ENCODE measurements at places on chromosomes 16 and 17.

- DNase-seq, result no peak
These were observed 9.9 kb downstream of the TBX4 start for GRCh38 chr17:61461967-61462718.

- no peak for DNase-seq
These were observed 290.4 kb upstream of the MON1B start for GRCh38 chr16:76900285-76901263.

- no peak for DNase-seq
These were observed 244.9 kb downstream of the STX8 start for GRCh38 chr17:9330611-9331271.

GRCh38 chr17:44061446-44061845, 5.0 kb downstream of the LSM12 start:
- DNase-seq, result no peak

- DNase-seq, result no peak
These were observed 82.1 kb downstream of the CCT6B start for GRCh38 chr17:34879146-34879545.

DNA sequence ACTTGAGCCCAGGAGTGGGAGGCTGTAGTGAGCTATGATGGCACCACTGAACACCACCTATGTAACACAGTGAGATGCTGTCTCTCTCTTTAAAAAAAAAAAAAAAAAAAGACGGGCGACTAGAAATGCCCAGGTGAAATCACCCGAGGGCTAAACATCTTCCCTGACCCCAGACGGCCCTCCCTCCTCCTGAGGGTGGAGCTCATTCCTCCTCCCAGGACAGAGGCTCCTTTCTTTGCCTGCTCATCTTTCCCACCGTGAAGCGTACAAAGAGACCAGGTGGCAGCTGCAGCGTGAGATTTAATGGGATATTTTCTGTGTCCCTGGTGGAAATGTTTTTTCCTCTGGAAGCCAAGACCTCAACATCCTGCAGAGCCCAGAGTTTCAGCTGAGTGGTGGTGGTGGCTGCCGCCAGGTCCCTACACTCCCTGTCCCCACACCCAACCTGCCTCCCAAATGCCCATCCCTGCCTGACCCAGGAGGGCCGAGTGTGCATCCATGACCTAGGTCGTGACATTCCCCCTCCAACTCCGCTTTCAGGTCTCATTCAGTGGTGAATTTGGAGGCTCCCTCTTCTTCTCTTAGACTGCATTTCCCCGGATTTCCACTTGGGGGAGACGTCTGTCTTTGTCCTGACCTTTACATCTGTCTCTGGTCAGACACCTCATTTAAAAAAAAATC, 14.4 kb upstream of the GPRC5B start:
- DNase-seq, result no peak

- no peak for DNase-seq
These were observed 491 bp downstream of the GAS7 start for GRCh38 chr17:10197721-10198508.

DNA sequence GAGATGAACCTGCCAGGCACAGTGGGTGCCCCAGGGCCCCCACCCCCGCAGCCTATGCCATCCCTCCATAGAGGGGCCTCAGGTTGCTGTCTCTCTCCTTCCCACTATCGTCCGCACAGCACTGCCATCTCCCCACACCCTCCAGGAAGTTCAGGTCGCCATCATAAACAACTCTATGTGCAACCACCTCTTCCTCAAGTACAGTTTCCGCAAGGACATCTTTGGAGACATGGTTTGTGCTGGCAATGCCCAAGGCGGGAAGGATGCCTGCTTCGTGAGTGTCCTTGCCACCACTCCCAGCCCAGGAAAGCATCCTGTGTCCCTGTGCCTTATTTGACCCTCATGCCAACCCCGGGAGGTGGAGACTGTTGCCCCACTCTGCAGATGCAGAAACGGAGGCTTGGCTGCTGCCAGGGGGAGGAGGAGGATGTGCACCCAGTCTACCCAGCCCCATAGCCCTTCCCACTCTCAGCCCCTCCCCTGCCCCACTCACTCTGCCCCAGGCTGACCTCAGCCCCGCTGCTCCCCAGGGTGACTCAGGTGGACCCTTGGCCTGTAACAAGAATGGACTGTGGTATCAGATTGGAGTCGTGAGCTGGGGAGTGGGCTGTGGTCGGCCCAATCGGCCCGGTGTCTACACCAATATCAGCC, 3.9 kb downstream of the PRSS21 start:
- DNase-seq, result no peak

DNA sequence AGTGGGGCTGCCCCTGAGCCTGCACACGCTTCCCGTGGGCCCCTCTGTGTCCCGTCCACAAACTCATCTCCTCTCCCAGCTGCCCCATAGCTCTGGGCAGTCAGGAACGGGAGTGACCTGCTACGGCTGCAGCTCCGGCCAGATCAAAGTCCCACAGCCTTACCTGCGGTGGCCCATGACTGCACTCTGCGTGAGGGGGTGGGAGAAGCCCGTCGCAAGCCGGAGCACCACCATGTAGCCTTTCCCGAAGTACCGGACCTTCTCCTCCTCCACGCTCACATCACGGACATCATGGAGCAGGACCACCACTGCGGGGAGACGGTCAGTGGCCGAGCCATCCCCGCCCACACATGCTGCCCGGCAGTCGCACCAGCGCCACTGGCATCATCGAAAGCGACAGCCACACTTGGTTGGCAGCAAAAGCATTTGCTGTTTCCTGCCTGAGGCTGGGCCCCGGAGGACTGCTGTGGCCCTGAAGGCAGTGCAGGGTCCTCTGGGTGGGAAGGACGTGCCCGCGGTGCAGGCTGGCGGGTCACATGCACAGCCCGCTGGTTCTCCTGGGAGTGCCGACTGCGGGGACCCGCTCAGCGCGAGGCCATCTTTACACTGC, 6.2 kb downstream of the CYBC1 start:
- DNase-seq, result no peak

GRCh38 chr16:26599785-26600104, 467.0 kb upstream of the C16orf82 start:
- DNase-seq, result no peak

- DNase-seq, result no peak
These were observed 4.8 kb downstream of the GSE1 start for GRCh38 chr16:85617948-85618347.

- no peak for DNase-seq
These were observed 5.4 kb downstream of the RECQL5 start for GRCh38 chr17:75661531-75661930.

GRCh38 chr17:71257096-71257495, 863.7 kb upstream of the SOX9 start:
- no peak for DNase-seq

- DNase-seq, result no peak
These were observed 19.6 kb upstream of the CEP20 start for GRCh38 chr16:15907863-15908478.

DNA sequence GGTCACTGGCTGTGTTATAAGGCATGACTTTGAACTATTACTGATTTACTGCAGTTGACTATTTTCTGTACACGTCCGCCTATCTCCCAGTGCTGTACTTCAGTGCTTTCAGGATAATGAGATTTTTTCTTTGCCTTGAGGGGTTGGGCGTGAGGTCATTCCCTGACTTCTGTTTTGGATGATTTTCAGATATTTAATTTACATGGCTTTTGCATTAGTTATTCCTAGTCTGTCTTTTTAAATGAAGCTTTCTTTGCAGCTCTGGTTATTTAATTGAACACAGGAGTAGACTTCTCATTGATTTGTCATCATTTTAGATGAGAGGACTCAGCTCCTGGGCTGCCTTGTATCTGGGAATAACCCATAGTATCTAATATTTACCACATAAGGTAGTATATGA, 23.7 kb downstream of the WIPF2 start:
- no peak for DNase-seq

GRCh38 chr16:56828647-56829046, 36.4 kb upstream of the SLC12A3 start:
- DNase-seq, result no peak

DNA sequence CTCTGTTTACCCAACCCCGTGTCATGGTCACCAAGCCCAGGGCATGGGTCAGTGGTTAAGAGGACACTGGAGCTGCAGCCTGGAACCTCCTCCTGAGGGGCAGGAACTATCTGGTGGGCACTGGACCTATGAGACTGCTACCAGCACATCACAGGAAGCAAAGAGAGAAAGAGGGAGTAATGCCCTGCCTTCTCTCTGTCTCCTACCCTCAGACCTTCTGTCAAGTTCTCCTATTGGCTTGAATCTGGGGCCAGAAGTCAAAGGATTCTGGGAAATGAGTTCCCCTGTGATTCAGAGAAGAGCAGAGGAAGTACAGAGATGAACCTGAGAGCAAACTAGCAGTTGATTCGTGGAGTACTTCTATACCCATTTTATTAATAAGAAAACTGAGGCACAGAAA, 123.0 kb upstream of the GNAO1 start:
- DNase-seq, result no peak

DNA sequence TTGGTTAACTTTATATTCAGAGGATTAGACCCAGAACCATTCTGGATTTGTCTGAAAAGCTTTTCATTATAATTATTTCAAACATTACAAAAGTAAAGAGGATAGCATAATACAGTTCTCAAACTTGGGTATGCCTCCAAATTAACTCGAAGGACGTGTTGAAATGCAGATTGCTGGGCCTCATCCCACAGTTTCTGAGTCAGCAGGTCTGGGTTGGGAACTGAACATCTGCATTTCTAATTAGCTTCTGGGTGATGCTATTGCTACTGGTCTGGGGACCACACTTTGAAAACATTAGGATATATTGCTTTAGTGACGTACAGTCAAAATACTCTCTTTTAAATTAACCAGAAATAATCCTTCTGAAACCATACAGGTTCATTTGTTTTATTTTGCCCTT, 10.0 kb downstream of the TPPP3 start:
- DNase-seq, result no peak

DNA sequence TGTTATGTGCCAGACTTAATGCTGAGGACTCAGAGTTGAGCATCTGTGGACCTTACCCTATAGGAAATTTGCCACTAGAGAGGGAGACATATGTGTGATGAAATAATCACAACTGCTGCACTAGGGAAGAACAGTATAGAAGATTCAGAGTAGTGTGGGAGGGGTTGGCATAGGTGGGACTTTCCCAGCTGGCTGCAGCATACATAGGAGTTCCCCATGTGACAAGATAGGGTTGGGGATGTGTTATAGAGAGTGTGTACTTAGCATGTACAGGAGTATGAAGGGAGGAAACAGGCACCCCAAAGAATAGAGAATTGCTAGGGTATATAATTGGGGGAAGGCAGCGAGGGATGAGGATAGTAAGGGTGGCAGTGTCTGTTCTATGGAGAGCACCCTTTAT, 2.9 kb downstream of the NUP93 start:
- DNase-seq, result no peak

DNA sequence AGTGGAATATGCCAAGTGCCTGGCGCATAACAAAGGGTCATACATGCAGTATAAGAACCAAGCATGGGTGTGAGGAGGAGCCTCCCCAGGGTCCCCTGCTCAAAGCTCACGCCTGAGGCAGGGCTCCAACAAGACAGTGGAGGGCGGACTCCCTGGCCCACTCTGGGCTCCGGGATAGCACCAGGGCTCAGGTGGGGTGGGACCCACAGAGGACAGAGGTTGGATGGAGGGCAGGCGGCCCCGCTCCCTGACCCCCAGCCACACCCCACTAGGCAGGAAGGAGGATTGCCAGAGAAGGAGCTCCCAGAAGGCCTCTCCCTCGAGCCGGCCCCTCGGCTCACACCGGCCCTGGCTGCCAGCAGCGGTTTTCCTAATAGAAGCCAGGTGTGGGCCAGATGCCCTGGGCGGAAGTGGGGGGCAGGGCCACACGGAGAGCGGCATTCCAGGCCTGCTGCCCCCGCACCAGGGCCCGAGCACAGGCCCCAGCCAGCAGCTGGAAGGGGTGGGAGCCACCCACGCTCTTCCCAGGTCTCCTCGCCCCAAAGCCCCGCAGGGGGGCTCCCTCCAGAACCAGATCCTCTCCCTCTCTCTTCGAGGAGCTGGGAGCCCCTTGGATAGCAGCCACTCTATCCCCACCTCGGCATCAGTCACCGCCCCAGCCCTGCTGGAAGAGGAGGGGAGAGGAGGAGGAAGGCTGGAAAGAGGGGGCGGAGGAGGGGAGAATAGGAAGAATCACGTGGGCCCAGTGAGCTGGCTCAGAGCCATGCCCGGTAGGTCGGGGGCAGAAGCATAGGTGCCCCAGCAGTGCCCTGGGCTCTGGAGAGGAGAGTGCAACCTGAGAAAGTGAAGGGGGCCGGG, 21.0 kb downstream of the VASN start:
- no peak for DNase-seq

GRCh38 chr16:57770361-57770760, 31.9 kb downstream of the KIFC3 start:
- no peak for DNase-seq

DNA sequence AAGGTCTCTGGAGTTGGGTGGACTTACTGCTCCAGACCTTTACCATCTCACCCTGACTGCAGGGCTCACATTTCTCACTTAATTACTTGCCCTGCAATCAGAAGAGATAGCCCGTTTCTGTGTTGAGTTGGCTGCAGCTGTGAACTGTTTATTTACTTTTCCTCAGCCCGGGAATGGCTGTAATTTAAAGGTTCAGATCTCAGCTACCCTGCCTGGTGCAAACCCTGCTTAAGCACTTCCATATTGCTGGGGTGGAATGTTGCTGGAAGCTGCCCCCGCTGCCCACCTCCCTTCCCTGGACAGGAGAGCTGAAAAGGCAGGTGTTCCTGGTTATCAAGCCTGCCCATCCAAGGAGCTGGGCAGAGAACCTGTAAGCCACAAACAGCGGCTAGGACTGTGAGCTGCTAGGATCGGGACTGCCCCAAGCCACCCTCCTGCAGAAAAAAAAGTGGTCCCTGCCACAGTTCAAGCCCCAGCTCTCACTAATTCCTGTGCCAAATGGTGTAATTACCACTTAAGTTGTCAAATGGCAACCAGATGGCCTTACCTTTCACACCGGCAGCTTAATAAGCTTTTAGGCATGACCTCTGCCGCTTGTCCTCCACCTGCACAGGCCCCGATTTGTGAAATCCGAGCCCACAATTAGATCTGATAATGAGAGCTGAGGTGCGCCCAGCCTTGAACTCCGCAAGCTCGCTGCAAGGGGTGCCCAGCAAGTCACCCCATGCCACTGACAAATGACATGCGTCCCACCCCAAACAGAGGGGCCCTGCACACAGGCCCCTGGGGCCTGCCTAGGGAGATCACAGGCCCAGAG, 269.8 kb downstream of the C16orf95 start:
- no peak for DNase-seq

DNA sequence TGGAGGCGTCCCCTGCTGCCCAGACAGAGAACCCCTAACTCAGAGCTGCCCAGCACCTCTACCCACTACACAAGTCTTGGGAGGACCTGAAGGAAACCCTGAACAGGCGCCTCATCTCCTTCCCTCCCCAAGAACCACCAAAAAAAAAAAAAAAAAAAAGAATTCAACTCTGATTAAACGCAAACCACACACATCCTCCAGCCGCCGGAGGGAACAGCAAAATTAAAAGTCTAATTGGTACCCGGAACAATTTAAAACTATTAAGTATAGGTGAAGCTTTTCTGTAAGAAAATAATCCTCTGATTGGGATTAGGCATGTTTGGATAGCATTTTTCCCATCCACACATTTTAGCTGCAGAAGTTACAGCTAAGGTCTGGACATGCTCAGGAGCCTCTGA, 202.7 kb downstream of the ZNF423 start:
- DNase-seq, result no peak

Data from left renal pelvis (tissue), 4 donors.